Activated naive CD4-positive, alpha-beta T cell (primary cell): ENCODE measurements at places on chromosomes 5 and 9.

GRCh38 chr9:114271556-114272510 is 51.1 kb upstream of the ORM1 start:
- no peak for DNase-seq

DNA sequence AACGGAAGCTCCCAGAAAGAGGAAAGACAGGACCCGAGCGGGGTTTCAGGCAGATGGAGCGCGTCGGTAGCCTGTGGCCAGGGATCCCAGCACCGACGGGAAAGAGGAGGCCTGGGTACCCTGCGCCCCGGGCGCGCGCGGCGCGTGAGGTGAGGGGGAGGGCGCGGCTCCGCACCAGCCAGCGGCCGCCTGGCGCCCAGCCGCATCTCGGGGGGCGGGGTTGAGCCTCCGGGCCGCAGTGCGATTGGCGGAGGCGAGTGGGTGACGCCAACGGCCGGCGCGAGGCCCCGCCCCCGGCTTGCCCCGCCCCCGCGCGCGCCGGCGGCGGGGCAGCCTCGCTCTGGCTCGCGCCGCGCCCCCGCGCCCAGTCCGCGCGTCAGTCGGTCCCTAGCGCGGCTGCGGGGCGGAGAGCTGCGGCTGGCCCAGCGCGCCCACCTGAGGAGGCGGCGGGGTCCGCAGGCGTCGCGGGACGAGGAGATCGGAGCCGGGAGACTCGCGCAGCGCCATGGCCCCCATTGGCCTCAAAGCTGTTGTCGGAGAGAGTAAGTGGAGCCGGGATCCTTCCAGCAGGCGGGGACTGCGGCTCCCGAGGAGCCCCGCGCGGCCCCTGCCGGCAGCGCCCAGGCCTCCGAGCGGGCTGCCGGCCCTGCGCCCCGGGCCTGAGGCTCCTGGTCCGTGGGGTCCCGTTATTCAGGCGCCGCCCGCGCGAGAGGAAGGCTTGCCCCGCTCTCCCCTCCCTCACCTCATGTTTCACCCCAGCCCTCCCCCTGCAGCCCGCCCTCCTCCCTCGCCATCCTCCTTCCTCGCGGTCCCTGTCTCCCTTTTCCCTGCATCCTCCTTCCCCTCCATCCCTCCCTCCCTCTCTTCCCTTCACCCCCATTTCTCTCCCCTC is at the start of gene STXBP1:
TSS of gene STXBP1 (plus strand) at position 379 of the 892 bp plus-strand sequence. CDS start at position 506, 127 bp downstream.
- peak; percentile 58 for DNase-seq

- DNase-seq: no peak
These were observed 20.4 kb downstream of the FBXO10 start for GRCh38 chr9:37555786-37556185.

DNA sequence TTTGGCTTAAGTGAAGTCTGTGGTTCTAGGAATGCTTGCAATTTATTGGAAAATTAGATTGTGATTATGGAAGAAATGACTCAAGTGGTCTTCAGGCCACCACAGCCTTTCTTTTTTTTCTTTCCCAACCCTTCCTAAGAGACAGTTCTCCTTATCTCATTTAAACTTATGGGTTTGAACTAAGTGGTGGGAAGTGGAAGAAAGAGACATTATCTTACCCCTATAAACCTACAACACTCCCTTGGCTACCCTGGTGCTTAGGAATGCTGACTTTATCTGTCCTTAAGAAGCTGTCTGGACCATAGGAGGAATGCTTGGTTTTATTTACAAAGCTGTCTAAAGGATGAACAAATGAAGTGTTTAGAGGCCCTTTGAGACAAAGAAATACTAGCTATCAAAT is 5.1 kb upstream of the ERAP1 start:
- no peak for DNase-seq

- DNase-seq: no peak
These were observed 12.5 kb downstream of the TRPM3 start for GRCh38 chr9:71108937-71109336.

- DNase-seq: no peak
These were observed 137.9 kb upstream of the TRIM32 start for GRCh38 chr9:116549061-116549664.

DNA sequence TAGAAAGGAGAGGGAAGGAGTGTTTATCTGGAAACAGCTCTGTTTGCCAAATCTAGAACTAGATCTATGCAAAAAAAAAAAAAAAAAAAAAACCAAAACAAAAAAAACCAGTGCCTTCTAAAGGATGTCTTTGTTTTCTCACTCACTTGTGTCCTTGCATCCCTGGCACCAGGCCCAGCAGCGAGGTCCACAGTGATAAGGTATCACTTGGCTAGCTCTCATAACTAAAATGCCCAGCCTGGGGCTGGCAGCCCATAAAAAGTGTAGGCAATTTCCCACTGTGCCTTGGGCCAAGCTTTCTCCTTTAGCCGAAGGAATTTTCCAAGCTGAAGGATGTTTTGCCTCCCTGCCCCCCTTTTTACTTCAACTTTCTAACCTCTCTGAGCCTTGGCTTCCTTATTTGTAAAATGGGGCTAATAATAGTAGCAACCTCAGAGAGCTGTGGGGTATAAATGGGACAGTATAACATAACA is 20.8 kb downstream of the RGS3 start:
- no peak for DNase-seq

GRCh38 chr9:114108016-114108833 is 9.1 kb upstream of the KIF12 start:
- peak; percentile 4 for DNase-seq

DNA sequence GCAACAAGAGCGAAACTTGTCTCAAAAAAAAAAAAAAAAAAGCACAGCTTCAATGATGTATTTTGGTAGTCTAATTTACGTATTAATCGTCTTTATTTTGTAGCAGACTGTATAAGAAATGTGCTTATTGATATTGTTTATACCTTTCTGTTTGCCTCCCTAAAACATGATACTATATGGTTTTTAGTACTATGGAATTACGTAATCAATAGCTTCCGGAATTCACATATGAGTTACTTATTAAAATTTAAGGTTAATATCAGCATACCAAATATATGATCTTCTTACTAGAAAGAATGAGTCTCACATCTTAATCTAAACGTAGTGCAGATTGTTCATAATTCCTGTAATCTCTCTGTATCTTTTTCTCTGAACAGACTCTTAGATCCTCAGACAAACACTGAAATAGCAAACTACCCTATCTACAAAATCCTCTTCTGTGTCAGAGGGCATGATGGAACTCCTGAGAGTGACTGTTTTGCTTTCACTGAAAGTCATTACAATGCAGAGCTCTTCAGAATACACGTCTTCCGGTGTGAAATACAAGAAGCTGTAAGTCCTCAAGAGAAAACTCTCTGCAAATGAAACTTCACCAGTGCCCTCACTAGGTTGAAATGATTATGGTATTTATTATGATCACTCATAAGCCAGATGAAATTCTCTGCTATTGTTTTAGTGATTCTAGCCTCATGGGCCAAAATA is 44.4 kb upstream of the GPR21 start:
- DNase-seq: no peak

GRCh38 chr9:38176251-38176650 is 107.2 kb upstream of the SHB start:
- DNase-seq: no peak

DNA sequence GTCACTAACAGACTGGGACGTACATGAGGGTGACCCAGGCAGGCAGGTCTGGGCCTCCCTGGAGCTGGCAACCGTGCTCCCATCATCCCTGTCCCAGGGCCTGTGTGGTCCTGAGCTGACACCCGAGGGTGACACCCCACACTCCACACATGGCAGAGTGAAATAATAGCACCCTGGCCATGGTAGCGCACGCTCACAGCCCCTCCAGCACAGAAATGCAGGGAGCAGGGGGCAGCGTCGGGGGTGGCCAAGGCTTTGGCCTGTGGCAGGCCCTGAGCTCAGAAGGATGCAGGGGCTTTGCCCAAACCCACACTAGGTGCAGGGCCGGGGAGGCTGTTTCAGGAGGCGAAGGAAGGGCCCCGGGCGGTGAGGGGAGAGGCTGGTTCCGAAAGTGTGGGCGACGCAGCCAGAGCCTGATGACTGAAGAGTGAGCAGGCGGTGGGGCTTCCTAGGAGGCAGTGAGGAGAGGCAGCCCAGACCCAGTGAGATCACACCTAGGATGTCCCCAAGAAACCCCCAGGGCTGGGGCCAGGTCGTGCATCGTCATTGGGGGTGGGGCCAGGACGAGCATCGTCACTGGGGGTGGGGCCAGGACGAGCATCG is 12.9 kb downstream of the OR2V2 start:
- DNase-seq: peak; percentile 46

- DNase-seq: no peak
These were observed 6.7 kb downstream of the CDK9 start for GRCh38 chr9:127792417-127793031.

DNA sequence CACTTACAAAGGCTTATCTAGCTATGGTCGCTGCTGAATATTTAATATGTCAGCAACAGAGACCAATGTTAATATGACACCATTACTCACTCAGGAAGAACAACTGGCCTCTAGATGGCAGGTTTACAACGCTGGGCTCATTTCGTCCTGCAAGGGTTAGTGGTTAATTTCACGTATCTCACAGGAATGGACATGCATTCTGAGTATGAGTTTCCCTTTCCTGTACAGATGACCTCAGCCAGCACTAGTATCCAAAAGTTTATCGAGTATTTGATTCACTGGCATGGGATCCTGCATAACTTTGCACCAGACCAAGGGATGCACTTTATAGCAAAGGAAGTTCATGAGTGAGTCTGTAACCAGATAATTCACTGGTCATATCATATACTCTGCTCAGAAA is 8.7 kb upstream of the TRPC7 start:
- no peak for DNase-seq

GRCh38 chr5:41683181-41683580 is 172.8 kb upstream of the PLCXD3 start:
- DNase-seq: no peak

GRCh38 chr9:131545003-131545785 is at the start of gene PRRT1B:
Gene PRRT1B, plus strand, starts transcription at chr9:131545523. Its CDS starts 93 bp downstream, at chr9:131545616.
- no peak for DNase-seq

GRCh38 chr5:127562252-127562651 is 44.8 kb downstream of the PRRC1 start:
- DNase-seq: no peak

- DNase-seq: no peak
These were observed 16.0 kb downstream of the TMOD1 start for GRCh38 chr9:97517331-97518089.

DNA sequence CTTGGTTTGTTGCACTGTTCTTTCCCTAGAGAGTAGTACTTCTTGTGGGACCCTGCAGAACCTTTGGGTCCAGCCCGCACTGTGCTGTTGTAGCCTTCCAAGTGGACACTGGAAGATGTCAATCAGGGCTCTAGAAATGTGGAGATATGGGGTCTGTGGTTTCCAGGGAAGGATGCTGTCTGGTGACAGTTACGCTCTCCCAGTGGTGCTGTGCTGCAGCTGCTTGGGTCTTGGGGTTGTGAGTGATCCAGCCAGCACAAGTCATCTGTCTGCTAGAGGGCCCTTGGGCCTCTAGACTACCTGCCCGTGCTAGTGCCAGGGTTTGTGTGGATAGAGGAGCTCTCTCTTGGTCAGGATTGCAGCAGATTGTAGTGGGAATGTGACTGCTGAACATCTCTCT is 484.5 kb downstream of the DMAC1 start:
- no peak for DNase-seq

- no peak for DNase-seq
These were observed 300.8 kb upstream of the PANK3 start for GRCh38 chr5:168879929-168880328.

DNA sequence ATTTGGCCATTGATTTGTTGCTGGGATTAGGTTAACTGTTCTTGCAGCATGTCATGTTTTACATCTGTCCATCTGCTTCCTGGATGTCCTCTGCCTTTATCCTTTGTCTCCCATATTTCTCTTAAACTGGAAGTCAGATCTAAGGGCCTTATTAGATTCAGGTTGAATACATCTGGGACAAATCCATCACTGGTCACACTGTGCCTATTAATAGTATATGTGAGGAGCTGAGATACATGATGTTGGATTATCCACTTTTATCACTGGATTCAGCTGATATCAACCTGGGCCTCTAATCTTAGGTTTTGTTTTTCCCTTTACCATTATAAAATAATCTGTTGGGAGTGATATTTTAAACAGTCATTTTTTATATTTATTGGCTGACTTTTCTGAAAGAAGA is 41.8 kb upstream of the ROPN1L start:
- DNase-seq: no peak

DNA sequence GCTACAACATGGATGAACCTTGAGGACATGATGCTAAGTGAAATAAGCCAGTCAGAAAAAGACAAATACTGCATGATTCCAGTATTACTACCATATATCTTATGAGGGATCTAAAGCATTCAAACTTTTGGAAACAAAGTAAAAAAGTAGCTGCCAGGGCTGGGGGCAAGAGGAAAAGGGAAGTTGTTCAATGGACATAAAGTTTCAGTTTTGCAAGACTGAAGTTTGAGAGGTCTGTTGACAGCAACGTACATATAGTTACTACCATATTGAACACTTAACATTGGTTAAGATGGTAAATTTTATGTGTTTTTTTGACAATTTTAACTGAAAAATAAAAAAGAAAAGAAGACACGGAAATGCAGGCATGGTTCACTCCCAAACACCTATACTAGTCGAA is 77.6 kb downstream of the MAPKAP1 start:
- no peak for DNase-seq

DNA sequence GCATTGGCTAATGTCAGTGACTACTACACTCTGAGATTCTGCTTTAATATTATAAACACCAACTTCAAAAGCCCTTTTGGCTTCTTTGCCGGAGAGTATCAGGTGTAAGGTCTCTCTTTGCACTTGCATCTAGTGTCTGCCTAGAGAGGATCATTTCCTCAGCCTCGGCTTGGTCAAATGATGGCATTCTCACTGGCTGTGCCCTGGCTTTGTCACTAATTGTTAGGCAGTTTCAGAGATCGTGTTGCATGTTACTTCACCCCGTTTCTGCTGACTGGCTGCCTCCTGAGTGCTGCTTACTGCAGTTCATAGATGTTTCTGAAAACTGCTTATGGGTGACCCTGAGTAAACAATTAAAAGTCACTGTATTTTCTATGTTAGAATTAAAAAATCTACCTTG is 48.8 kb downstream of the SLC1A3 start:
- DNase-seq: no peak

- DNase-seq: no peak
These were observed 39.7 kb downstream of the RAPGEF6 start for GRCh38 chr5:131595088-131596033.

GRCh38 chr5:12648558-12648957 is 744.3 kb upstream of the CTNND2 start:
- DNase-seq: no peak

DNA sequence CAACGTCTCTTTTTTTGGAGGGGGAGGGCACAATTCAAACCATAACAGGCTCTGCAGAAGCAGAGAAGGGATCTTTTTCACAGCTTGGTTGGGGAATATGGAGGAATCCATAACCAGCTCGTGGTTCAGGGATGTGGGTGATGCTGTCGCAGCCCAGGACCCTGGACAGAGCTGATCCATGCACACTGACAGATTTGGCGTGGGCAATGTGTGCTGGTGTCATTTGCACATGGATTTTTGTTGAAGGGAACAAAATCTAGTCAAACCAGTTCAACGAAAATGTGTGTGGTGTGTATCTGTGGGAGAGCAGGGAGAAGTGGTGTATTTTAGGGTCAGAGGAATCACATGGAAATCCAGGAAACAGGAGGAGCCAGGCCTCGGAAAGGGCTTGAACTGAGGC is 4.2 kb downstream of the DOCK2 start:
- no peak for DNase-seq
